T-helper 2 cell treated with Interferon-gamma antibody and Interleukin-4, amounts not matched to agents 100 ng/mL and 5 ng/mL, for 36 hours (primary cell): ENCODE measurements at places on chromosomes 4 and X. TPM values are rescaled to one million over a fixed set of nuclear protein-coding genes. Genes with fewer than 3 reads are reported as not detected.

KLHL13 gene
- total RNA-seq = 0.25 and 0.84 TPM in 2 replicates

DOK7 gene
- total RNA-seq = not detected in 2 replicates

MAP7D2 gene
- total RNA-seq = 0.23 and 0.30 TPM in 2 replicates

SLC16A2 gene
- 0.07 TPM in 1 of 2 replicates, not detected in the other for total RNA-seq

ERAS gene
- total RNA-seq = not detected in 2 replicates

SLC9A7 gene
- total RNA-seq = 20.3 and 22.5 TPM in 2 replicates

DAPP1 gene
- total RNA-seq = 30.0 and 32.0 TPM in 2 replicates

STATH gene
- total RNA-seq = not detected in 2 replicates
